ENCODE measurements at places on chromosomes 1 and 21.

GRCh38 chr1:6434186-6434585 is 9.6 kb downstream of the ESPN start:
- no peak overlapping the region for H3K4me3 ChIP-seq
- no peaks in the 10 kb centered on the region for H3K27me3 ChIP-seq
- H3K27ac ChIP-seq, result no peak overlapping the region
- H3K4me1 ChIP-seq, result peaks cover 10% of the 10 kb centered on the region
- DNase-seq, result no peak

DNA sequence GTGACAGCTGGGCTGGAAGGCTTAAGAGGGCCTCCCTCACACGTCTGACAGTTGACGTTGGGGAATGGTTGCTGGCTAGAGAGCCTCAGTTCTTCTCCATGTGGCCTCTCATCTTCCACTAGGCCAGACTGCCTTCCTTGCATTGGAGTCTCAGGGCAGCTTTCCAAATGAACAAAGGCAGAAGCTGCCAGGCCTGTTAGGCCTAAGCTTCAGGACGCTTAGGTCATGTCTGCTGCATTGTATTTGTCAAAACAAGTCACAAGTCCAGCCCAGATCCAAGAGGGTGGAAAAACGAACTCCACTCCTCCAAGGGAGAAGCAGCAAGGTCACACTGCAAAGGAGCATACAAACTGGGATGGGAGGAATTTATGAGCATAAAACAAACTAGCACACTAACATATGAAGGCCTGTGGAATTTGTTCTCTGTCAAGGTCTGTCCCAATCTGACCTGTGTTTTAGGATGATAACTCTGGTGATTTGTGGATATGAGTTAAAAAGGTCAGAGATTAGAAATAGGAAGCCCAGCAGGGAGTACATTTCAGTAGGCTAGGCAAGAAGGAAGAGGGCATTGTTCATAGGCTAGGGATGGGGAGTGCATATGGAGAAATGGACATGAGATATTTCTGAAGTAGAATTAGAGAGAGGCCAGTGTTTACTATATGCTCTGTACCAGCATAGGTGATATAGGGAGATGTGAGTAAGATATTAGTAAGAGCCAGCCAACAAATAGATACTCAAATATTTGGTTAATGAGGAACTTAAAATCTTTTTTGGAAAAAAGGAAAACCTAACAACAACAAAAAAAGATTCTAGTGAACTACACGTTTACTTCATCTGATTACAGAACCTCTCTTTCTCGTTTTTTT is 29.1 kb upstream of the CNN3 start:
- H3K4me1 ChIP-seq, result peaks cover 10% of the 10 kb centered on the region
- H3K4me3 ChIP-seq, result no peak overlapping the region
- no peak overlapping the region for H3K27ac ChIP-seq
- DNase-seq, result peak; percentile 48
- no peaks in the 10 kb centered on the region for H3K27me3 ChIP-seq

DNA sequence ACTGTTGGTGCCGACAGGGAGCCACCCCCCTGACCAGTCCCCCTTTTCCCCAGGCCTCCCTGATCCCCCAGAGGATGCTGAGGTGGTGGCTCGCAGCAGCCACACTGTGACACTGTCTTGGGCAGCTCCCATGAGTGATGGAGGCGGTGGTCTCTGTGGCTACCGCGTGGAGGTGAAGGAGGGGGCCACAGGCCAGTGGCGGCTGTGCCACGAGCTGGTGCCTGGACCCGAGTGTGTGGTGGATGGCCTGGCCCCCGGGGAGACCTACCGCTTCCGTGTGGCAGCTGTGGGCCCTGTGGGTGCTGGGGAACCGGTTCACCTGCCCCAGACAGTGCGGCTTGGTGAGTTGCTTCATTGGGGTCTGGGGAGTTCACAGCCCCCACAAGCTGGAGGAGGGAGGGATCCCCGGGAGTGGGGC is 89.2 kb downstream of the TRIM11 start:
- DNase-seq, result no peak
- no peak overlapping the region for H3K27ac ChIP-seq

GRCh38 chr1:40395190-40396175 is 22.0 kb downstream of the SMAP2 start:
- DNase-seq, result no peak
- no peaks in the 10 kb centered on the region for H3K27me3 ChIP-seq
- H3K36me3 ChIP-seq, result no peaks in the 10 kb centered on the region

- no peaks in the 10 kb centered on the region for H3K4me1 ChIP-seq
- H3K36me3 ChIP-seq, result peaks cover 19% of the 10 kb centered on the region
- H3K27me3 ChIP-seq, result no peaks in the 10 kb centered on the region
- no peak for DNase-seq
- no peak overlapping the region for H3K27ac ChIP-seq
Measured at GRCh38 chr1:178821134-178821866, 49.6 kb downstream of the ANGPTL1 start.

DNA sequence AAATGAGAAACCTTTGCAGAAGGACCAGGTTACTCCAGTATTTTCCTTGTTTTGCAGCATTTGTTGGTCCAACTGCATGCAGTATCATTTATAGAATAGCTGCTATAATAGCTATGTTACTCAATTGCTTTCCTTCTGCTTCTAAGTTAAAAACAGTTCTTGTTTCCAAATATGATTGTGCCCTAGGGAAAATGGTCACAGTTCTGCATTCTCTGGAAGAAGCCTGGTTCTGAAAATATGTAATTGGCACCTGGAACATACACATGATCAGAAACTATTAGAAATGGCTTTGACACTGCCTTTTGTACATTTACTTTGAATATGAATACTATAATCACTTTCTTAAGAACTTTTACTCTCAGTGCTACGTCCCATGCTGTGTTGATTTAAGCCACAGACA is 33.6 kb downstream of the HENMT1 start:
- DNase-seq, result no peak
- H3K36me3 ChIP-seq, result no peaks in the 10 kb centered on the region
- H3K4me1 ChIP-seq, result no peaks in the 10 kb centered on the region
- H3K27me3 ChIP-seq, result no peaks in the 10 kb centered on the region
- H3K27ac ChIP-seq, result no peak overlapping the region

DNA sequence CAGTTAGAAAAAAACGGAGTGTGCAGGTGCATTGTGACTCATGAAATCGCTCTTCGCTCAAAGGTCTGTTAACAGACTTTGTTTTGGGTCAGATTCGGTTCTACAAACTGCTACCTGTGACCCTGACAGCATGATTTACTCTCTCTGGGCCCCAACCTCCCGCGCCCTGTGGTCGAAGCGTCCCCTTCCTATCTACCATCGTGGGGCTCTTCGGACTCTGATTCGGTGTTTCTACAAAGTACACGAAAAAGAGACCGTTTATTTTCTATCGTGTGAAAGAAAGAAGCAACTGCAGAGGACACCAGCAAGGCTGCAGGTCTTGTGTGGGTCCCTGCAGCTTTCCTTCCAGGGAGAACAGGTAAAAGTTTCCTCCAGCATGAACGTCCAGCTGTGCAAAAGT is 29.4 kb upstream of the SLC19A1 start:
- H3K4me3 ChIP-seq, result no peak overlapping the region
- H3K27ac ChIP-seq, result no peak overlapping the region
- no peaks in the 10 kb centered on the region for H3K36me3 ChIP-seq
- DNase-seq, result no peak
- no peaks in the 10 kb centered on the region for H3K4me1 ChIP-seq

- H3K4me1 ChIP-seq, result peaks cover 3% of the 10 kb centered on the region
- no peak overlapping the region for H3K4me3 ChIP-seq
- DNase-seq, result no peak
- H3K36me3 ChIP-seq, result no peaks in the 10 kb centered on the region
- no peak overlapping the region for H3K27ac ChIP-seq
Measured at GRCh38 chr21:25569084-25569483, 38.2 kb downstream of the MRPL39 start.

DNA sequence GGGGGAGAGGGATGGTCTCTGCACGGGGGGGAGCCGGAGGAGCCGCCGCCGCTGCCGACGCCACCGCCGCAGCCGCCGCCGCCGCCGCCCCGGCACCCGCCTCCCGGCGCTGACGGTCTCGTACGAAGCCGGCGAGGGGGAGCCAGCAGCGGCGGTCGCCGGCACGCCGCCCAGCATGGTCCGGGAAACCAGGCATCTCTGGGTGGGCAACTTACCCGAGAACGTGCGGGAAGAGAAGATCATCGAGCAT is 311 bp downstream of the SPEN start:
- no peaks in the 10 kb centered on the region for H3K36me3 ChIP-seq
- H3K4me1 ChIP-seq, result peaks cover 20% of the 10 kb centered on the region
- H3K27ac ChIP-seq, result peak overlapping the region; percentile 90

DNA sequence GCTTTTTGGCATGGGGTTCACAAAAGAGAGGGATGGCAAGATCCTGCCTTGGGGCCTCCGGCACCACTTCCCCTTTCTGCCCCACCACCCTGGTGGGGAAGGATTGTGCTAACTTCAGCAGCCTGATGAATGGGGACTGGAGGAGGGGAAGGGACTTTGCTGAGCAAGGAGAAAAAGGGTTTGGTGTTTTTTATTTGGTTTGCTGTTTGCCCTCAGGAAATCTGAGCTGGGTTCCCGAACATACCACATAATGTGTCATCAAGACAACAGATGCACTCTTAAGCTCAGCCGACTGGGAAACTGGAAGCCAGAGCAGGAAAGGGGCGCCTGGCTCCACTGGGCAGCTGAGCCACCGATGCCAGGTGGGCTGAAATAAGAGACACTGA is 19.8 kb downstream of the OLFML2B start:
- no peaks in the 10 kb centered on the region for H3K27me3 ChIP-seq
- peaks cover 20% of the 10 kb centered on the region for H3K4me1 ChIP-seq
- no peak overlapping the region for H3K27ac ChIP-seq
- no peaks in the 10 kb centered on the region for H3K36me3 ChIP-seq
- DNase-seq, result peak; percentile 24
- H3K4me3 ChIP-seq, result no peak overlapping the region

GRCh38 chr21:44989537-44989886 is 49.7 kb downstream of the SLX9 start:
- H3K27me3 ChIP-seq, result no peaks in the 10 kb centered on the region
- no peaks in the 10 kb centered on the region for H3K36me3 ChIP-seq
- no peak for DNase-seq
- no peak overlapping the region for H3K4me3 ChIP-seq
- no peaks in the 10 kb centered on the region for H3K4me1 ChIP-seq

DNA sequence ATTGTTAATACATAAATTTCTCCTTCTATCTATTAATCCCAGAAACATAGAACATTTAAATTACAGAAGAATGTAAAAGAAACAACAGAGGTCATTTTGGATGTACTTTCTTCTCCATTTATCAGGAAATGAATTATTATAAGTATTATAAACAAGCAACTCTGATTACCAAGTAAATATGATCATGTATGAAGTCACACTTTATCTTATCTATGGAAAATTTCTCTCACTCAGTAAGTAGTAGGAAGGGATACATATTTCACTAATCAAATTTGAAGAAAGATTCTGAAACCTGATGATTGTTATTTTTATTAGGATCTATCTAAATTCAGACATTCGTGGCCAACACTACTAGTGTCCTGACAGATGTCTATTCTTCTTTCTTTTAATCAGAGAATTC is 770.7 kb downstream of the LTN1 start:
- no peaks in the 10 kb centered on the region for H3K4me1 ChIP-seq
- H3K4me3 ChIP-seq, result no peak overlapping the region
- no peak for DNase-seq

GRCh38 chr1:12636098-12636950 is 7.6 kb upstream of the AADACL4 start:
- no peak for DNase-seq
- H3K36me3 ChIP-seq, result no peaks in the 10 kb centered on the region
- H3K4me3 ChIP-seq, result no peak overlapping the region
- H3K27ac ChIP-seq, result no peak overlapping the region
- no peaks in the 10 kb centered on the region for H3K27me3 ChIP-seq
- no peaks in the 10 kb centered on the region for H3K4me1 ChIP-seq

GRCh38 chr1:169483500-169483966 is 2.2 kb downstream of the SLC19A2 start:
- no peak overlapping the region for H3K27ac ChIP-seq
- peaks cover 49% of the 10 kb centered on the region for H3K4me1 ChIP-seq
- no peak for DNase-seq
- peak overlapping the region; percentile 85 for H3K4me3 ChIP-seq

- H3K27ac ChIP-seq, result no peak overlapping the region
- H3K36me3 ChIP-seq, result no peaks in the 10 kb centered on the region
- peaks cover 12% of the 10 kb centered on the region for H3K4me1 ChIP-seq
- H3K27me3 ChIP-seq, result no peaks in the 10 kb centered on the region
- no peak overlapping the region for H3K4me3 ChIP-seq
Measured at GRCh38 chr1:154945962-154946850, 9.7 kb upstream of the PMVK start.

DNA sequence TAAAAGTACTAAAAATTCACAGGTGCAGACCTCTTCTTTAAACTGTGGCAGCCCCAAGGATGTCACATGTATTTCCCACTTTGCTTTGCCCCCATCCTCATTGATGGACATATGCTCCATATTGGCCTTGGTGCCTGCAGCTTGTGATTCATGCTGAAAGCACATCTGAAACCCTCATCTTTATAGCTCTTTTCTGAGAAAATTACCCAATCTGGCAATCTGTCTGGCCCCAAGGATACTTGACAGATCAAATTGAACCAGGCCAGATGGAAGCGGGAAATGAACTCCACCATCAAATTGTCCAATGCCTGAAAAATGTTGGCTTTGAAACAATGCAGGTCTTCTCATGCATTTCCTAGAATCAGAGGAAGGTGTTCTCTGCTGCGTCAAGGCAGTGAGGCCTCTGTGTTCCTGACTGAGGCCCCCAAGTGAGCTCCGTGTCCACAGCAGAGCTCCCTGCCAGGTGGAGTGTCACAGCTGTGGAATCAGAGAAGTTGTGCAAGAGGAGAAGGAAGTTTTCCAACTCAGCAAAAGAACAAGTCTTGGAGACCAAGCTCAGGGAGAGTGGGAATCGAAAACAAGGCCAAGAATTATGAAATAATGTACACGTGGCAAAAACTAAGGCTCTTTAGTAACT is 323.7 kb downstream of the PLPP3 start:
- DNase-seq, result no peak
- no peaks in the 10 kb centered on the region for H3K36me3 ChIP-seq
- no peak overlapping the region for H3K27ac ChIP-seq

- H3K36me3 ChIP-seq, result no peaks in the 10 kb centered on the region
- DNase-seq, result no peak
- H3K4me1 ChIP-seq, result no peaks in the 10 kb centered on the region
- H3K27ac ChIP-seq, result no peak overlapping the region
- H3K4me3 ChIP-seq, result no peak overlapping the region
- no peaks in the 10 kb centered on the region for H3K27me3 ChIP-seq
Measured at GRCh38 chr1:198604975-198605374, 33.9 kb upstream of the PTPRC start.

DNA sequence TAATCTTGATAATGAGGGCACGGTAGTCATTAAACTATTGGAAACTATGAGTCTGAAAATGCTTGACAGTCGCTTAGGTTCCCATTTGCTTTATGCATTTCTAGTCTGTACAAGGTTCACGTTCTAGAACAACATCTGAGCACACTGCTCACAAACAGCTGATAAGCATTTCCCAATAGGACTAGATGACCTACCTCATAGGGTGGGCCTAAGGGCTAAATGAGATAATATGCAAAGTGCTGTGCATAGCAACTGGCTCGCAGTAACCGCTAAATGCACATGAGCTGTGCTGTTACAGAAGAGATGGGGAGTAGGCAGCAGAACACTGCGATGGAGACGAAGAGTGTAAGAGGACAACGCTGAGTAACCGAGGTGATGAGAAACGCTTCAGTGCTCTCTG is 628.0 kb downstream of the SMYD3 start:
- no peak overlapping the region for H3K27ac ChIP-seq
- H3K36me3 ChIP-seq, result no peaks in the 10 kb centered on the region
- H3K4me1 ChIP-seq, result no peaks in the 10 kb centered on the region
- H3K4me3 ChIP-seq, result no peak overlapping the region
